ENCODE measurements at places on chromosomes 5 and 9.

GRCh38 chr9:34069831-34070230, 21.1 kb upstream of the UBAP2 start:
- DNase-seq: no peak

DNA sequence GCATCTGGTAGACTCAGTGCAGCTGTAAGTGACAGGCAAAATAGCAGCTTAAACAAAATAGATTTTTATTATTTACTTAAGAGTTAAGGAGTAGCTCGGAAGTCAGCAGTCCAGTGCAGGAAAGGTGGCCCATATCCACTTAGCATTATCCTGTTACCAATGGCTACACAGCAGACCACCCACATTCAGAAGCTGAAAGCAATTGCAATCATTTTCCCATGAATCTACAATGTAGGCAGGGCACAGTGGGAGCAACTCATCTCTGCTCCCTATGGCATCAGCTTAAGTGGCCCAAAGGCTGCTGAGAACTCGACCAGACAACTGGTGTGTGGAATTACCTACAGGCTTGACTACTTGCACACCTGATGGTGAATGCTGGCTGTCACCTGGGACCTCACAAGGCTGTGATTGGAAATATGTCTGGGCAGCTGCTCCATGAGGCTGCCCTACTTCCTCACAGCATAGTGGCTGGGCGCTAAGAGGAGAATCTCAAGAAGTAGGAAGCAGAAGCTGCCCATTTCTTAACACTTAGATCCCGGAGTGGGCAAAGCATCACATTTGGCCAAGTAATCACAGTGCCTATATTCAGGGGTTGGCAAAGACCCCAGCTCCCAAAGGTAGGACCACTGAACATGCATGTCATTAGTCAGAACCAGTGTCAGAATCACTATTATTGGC, 56.4 kb downstream of the SNX18 start:
- no peak for DNase-seq

DNA sequence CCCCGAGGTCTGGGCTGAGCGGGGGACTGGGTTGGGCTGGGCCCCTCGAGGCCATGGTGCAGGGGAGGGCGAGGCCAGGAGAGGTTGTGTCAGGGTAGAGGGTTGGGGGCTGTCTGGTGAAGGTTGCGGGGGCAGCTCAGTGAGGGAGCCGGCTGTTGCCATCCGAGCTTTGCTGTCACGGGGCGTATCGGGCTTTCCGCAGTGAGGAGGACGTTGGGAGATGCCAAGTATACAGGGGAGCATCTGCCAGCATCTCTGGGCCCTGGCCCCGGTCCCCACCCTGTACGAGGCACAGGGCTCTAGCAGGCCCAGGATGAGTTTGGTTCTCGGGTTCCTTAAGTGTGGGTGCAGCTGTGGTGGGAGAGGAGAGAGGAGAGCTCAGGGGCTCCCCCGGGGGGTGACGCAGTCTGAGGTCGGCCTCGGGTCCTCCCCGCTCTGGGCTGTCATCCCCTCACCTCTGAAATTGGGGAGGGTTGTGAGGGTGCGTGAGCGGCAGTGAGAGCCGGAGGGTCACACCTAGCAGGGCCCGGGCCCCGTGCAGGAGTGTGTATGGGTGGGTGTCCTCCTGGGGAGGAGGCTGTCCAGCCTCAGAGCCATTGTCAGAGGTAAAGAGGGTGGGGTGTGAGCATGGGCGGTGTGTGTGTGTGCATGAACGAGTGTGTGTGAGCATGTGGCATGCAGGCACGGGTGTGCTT, 87.3 kb downstream of the COL5A1 start:
- no peak for DNase-seq

GRCh38 chr9:123239726-123240125, 28.7 kb downstream of the STRBP start:
- DNase-seq: no peak

DNA sequence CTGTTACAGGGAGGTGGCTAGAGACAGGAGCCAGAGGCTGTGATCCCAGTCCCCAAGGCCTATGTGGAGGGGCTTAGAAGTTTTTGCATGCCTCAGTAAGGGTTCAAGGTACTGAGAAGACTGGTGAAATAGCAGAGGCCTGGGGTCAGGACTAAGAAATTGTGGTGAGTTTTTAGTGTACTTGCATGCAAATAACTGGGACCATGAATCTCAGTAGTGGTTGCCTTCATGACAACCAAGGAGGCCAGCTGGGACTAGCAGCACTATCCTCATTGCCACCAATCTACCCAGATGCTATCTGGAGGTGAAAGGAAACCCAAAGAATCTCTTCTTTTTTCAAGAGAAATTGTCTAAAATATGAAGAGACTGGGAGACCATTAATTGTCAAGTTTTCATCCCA, 395.1 kb downstream of the CETN3 start:
- no peak for DNase-seq

DNA sequence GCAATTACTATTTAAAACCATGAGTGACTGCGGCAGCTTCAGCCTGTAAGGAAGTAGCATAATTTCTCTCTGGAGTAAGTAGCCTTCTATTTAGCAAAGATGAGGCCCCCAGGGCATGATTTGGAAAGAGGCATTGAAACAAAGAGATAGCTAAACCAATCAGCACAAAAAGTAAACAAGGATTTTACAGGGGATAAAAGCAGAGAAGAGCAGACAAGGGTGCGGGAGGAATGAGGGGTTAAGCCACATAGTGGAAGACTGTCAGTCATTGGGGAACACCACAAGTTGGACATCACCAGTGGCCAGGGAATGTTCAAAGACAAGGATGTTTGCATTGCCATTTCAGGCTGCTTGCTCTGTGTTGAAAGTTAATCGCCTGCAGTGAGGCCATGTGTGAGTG, 24.0 kb upstream of the C5orf63 start:
- no peak for DNase-seq

DNA sequence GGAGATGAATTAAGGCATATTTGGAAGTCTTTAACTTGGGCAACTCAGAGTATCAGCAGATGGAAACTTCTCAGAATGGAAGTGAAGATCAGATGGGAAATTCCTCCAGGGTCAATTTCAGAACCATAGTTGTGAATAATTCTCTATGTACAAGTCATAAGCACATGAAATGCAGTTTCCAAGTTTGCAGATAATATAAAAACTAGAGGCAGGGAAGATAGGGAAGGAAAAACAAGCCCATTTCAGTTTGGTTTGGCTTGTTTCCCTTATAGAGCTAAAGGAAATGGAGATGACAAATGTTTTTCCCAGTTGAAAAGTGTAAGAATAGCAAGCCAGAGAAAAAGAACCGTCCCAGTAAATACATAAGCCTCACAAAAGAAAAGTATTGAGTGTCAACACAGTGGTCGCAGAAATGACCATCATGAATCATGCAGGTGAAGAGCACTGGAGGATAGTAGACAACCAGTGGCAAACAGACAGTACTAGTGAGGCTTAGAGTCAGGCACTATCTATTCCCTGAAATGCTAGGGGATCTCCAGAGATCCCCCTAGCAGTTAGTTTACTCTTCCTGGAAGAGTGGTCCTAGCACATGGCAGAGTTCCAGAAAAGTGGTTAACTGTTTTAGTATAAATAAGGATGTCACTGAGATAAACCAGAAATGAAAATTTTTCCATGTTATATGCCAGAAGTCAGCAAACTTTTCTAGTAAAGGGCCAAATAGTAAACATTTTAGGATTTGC, 245.9 kb downstream of the SAXO1 start:
- no peak for DNase-seq

- no peak for DNase-seq
These were observed 92.3 kb downstream of the PTCD2 start for GRCh38 chr5:72412283-72413055.

GRCh38 chr5:40503439-40503838, 176.3 kb upstream of the PTGER4 start:
- no peak for DNase-seq

GRCh38 chr5:140207250-140207964, 32.4 kb downstream of the CYSTM1 start:
- DNase-seq: no peak

DNA sequence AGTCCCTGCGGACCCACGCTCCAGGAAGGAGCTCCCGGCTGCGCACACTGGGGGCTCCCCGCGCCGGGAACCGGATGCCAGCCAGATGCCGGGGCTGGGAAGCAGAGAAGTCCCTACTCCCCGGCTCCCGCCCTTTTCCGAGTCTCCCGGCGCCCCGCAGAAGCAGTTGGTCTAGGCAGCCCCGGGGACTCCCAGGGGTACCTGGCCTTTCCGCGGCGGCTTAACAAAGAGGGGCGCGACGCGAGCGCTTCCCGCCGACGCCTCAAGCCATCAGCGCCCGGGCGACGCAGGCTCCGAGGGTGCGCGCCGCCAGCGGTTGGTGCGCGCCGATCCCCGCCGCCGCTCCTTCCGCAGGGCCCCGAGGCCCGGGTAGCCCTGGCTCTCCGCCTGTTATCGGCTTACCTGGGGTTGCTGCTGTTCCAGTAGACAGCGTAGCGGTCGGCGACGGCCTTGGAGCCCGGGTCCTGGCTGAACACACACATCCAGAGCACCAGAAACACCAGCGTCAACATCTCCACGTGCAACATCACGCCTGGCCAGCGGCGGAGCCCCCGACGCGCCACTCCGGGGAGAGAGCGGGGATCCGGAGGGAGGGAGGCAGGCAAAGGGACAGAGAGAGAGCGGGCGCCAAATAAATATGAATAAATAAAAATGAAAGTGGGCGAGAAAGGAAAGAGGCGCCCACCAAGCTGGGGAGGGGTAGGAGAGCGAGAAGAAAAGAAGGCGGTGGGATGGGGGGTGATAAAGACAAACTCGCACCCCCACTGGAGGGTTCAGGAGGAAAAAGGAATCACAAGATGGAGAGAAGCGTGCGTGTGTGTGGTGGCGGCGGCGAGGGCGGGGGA, 428 bp downstream of the EFNA5 start:
- DNase-seq: no peak

GRCh38 chr5:74105126-74105780, 479.3 kb downstream of the ARHGEF28 start:
- no peak for DNase-seq

- no peak for DNase-seq
These were observed 4.1 kb downstream of the SLC23A1 start for GRCh38 chr5:139378941-139379361.

- DNase-seq: no peak
These were observed 31.1 kb downstream of the ERAP1 start for GRCh38 chr5:96776621-96777020.

GRCh38 chr5:72661405-72661804, 154.2 kb upstream of the ZNF366 start:
- DNase-seq: no peak

GRCh38 chr5:41708604-41708940, 161.7 kb downstream of the OXCT1 start:
- DNase-seq: no peak

GRCh38 chr5:160799184-160799583, 52.8 kb downstream of the ATP10B start:
- no peak for DNase-seq

GRCh38 chr9:130172858-130173665, 858 bp downstream of the NCS1 start:
- no peak for DNase-seq

DNA sequence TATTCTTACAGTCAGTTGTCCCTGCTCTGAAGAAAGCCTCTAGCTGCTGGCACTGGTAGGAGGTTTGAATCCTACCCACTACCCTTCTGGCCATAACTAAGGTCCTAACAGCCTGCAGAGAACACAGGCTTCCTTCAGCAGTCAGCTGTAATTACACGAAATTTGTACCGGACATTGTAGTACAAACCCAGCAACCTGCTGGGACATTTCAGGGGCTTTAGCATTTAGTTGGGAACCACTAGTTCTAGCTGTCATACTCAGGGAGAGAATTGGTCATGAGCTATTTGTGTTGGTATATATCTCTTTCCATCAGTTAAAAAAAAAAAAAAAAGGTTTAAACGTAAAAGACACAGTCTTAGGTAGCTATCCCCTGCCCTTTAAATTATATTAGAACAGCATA, 1070.2 kb upstream of the DMAC1 start:
- no peak for DNase-seq

- DNase-seq: no peak
These were observed 85.2 kb upstream of the HTR4 start for GRCh38 chr5:148739524-148739923.

GRCh38 chr5:131129306-131129705, 35.8 kb downstream of the HINT1 start:
- DNase-seq: no peak

DNA sequence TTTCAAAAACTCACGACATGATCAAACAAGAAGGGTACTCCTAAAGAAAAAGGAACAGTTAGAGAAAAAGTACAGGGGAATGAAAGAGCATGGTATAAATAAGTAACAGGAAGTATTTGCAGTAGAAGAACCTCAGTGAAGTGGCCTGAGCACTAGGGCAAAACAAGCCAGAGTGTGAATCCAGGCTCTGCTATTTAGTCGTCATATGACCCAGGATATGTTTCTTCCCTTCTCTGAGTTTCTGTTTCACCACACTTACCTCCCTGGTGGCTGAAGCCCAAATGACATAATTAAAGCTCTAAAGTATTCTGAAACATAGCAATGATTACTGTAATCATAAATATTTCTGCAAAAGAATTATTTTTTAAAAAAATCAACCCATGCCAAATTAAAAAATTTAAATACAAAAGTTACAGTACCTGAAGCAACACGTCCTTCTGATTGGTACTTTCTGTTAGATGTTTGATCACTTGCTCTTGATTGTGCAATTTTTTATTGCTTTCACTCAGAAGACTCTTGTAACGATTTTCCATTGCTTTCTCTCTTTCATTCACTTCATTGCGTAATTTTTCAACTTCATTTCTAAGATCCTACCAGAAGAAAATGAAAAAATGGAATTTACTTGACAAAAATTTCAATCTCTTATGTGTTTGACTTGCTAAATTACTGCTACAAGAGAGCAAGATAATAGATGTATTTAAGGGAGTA, 88.9 kb downstream of the CDK5RAP2 start:
- DNase-seq: no peak

DNA sequence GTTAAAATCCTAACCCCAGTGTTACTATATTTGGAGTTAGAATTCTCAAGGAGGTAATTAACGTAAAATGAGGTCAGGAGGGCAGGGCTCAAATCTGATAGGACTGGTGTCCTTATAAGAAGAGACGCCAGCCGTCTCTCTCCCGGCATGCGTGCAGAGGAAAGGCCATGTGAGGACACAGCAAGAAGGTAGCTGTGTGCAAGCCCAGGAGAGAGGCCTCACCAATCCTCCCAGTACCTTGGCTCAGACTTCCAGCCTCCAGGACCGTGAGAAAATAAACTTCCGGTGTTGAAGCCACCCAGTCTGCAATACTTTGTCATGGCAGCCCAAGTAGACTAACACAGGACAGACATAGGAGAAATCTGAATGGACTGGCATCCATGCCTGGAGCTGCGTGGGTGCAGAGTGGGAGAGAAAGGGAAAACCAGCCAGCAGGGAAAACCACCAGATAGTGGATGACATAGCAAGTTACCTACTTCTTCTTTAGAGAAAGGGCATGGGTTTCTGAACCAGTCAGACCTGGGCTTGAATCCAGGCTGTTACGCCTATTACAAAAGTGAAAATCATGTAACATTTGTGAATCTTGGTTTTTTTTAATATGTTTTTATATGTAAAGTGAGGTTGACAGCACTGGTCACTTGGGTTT, 89.2 kb downstream of the FSTL4 start:
- DNase-seq: no peak

GRCh38 chr5:116605310-116606070, 30.9 kb upstream of the SEMA6A start:
- DNase-seq: no peak

DNA sequence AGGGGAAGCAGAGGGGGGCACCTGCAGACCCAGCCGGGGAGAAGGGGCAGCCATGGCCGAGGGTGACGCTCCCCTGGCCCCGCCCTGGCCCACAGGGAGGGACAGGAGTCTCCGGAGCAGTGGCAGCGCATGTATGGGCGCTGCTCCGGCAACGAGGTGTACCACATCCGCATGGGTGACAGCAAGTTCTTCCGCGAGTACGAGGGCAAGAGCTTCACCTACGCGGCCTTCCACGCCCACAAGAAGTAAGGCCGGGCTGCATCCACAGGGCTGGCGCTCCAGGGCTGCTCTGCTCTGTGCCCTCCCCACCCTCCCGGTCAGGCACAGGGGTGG, 68.2 kb downstream of the KCNT1 start:
- no peak for DNase-seq

Measured in NCI-H1048 (cell line).